Epithelial cell of alveolus of lung (primary cell): ENCODE measurements at places on chromosomes 1 and 21. TPM values are rescaled to one million over a fixed set of nuclear protein-coding genes. Genes with fewer than 3 reads are reported as not detected.

Gene CCDC181
- 1.2 and 2.2 TPM in 2 replicates for total RNA-seq

Gene B3GALT2
- total RNA-seq: 0.24 and 1.8 TPM in 2 replicates

Gene LINGO4
- not detected in 2 replicates for total RNA-seq

Gene HMCN1
- 4.6 and 6.9 TPM in 2 replicates for total RNA-seq

Gene CNIH3
- 3.8 and 7.6 TPM in 2 replicates for total RNA-seq

Gene CR1L
- total RNA-seq: not detected in 2 replicates

Gene KCND3
- total RNA-seq: not detected in 2 replicates

Gene HLX
- 15.4 and 22.9 TPM in 2 replicates for total RNA-seq

Gene FCN3
- not detected in 2 replicates for total RNA-seq

Gene C1orf122
- total RNA-seq: 80.5 and 105 TPM in 2 replicates

Gene CRNN
- total RNA-seq: not detected in 2 replicates

Gene OR10K2
- not detected in 2 replicates for total RNA-seq

Gene AMY1A
- total RNA-seq: not detected in 2 replicates

Gene RNF223
- total RNA-seq: not detected in 2 replicates

Gene PLEKHN1
- total RNA-seq: 1.4 TPM in 1 of 2 replicates, not detected in the other

Gene C1orf87
- total RNA-seq: 1.0 TPM in 1 of 2 replicates, not detected in the other

Gene FCGR1A
- not detected in 2 replicates for total RNA-seq

Gene SLC30A10
- total RNA-seq: 0.08 TPM in 1 of 2 replicates, not detected in the other

Gene PAPPA2
- total RNA-seq: 1.1 and 1.3 TPM in 2 replicates

Gene LIPI
- total RNA-seq: not detected in 2 replicates

Gene ARTN
- total RNA-seq: under 0.01 TPM in 1 of 2 replicates, not detected in the other

Gene GJB3
- total RNA-seq: 0.16 and 1.2 TPM in 2 replicates

Gene ADAMTS5
- total RNA-seq: 0.65 and 55.5 TPM in 2 replicates

Gene FCRL1
- not detected in 2 replicates for total RNA-seq

Gene SUSD4
- total RNA-seq: 0.13 TPM in 1 of 2 replicates, not detected in the other

Gene RSPH1
- not detected in 2 replicates for total RNA-seq
